ENCODE measurements at places on chromosomes 4 and X.

- no peak for DNase-seq
Observed at GRCh38 chr4:40205259-40206198, 8.7 kb downstream of the RHOH start.

DNA sequence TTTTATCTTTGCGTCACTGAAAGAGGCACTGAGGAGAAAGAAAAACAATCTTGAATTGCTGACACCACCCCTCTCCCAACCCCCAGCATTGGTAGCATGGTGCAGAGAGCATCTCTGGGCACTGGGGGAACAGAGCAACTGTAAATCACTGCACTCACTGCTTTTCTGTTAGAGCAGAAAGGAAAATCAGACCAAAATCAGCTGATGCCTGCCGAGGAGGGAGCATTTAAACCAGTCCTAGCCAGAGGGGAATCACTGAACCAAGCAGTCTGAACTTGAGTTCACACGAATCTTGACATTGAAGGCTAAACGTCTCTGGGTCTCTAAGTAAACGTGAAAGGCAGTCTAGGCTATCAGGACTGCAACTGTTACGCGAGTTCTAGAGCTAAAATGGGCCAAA is 205.8 kb downstream of the SPANXN4 start:
- no peak for DNase-seq

- no peak for DNase-seq
Observed at GRCh38 chr4:4440333-4441061, 53.6 kb downstream of the NSG1 start.

- DNase-seq = no peak
Observed at GRCh38 chr4:64682481-64682880, 273.2 kb upstream of the TECRL start.

- no peak for DNase-seq
Observed at GRCh38 chr4:150573534-150573933, 8.4 kb upstream of the MAB21L2 start.

DNA sequence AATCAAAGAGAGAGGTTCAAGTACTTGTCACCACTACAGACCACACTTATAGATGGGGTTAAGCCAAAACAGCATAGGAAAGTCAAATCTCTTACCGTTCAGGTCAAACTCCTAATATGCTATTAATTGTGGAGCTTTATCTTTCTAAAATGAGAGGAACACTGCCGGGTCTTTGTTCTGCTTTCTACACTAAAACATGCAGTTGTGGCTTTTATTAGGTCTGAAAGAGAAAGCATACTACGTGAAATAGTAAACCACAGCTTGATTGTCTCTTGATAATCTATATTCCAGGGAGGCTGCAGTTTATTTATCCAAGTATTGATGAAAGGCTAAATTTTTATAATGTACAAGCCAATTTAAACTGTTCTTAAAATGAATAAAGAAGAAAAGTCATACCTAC is 12.3 kb upstream of the INPP4B start:
- no peak for DNase-seq

DNA sequence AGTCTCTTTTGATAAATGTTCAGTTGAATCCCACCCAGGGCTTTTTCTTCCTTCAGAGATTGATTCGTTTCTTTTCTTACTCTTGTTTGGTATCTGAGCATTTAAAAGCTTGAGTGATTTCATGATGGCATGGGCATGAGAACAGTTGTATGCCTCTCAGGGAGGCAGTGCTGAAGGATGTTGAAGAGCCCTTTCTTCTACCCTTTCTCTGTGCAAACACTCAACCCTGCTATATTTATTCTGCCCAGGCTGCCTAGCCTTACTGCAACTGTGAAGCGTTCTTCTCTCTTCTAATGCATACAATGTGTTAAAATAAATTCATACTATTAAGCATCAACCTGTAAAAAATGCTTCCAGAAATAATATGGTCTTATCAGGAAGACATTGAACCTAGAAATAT is 367.6 kb upstream of the LCORL start:
- DNase-seq = no peak

DNA sequence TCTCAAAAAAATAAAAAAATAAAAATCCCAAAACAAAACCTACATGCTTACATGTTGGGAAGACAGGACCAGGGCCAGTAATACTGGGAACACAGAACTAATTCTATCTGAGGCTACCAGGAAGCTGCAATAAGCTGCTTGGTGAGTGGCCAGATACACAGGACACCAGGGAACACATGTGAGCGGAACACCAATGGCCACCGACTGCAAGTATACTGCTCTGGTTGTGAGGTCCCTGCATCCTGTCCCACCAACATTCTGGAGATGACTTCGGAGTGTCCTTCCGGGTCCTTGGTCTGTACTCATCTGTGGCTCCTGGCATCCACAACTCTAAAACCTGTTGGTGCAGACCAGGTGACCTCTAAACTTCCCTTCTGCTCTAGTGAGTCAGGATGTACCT is 2.7 kb downstream of the TNIP2 start:
- no peak for DNase-seq

DNA sequence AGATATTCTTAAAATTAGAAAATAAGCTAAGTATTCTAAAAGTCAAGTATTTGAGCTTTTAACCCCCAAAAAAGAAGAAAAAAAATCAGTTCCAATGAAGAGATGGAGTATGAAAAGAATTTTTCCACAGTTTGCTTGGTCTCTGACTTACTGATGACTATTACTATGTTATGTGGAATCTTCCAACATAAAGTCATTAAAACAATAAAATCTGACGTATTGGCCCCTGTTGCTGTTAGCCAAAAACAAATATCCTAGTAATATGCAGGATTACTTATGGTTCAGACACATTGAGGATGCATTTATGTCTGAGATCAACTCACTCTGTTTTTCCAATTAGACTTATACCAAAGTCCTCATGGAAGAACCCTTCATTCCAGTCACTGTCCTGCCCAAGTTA is 517.2 kb upstream of the ADGRL3 start:
- DNase-seq = no peak

- DNase-seq = no peak
Observed at GRCh38 chr4:100977274-100977673, 370.1 kb downstream of the PPP3CA start.

- DNase-seq = no peak
Observed at GRCh38 chr4:31908261-31908660, 1188.1 kb downstream of the PCDH7 start.

DNA sequence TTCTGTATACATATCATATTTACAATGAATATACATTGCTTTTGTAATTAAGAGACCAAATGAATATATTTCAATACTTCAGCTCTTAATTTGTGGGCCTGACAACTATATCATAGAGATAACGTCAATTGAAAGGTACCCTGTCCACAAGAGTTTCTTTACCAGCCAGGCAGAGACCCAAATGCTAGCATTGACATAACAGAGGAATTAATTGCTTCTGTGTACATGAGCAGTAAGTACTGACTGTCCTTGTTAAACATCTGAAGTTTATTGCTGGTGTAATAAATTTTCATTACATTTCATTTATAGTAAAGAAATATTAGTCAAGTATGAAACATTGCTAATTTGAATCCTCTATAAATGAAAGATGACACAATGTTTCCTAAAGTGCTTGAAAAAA is 910.8 kb downstream of the CCSER1 start:
- no peak for DNase-seq

GRCh38 chr4:12897954-12898353 is 586.2 kb downstream of the RAB28 start:
- no peak for DNase-seq

GRCh38 chr4:85603437-85604336 is 128.7 kb downstream of the ARHGAP24 start:
- peak; percentile 37 for DNase-seq

GRCh38 chr4:54898056-54898562 is 227.3 kb downstream of the KDR start:
- no peak for DNase-seq

DNA sequence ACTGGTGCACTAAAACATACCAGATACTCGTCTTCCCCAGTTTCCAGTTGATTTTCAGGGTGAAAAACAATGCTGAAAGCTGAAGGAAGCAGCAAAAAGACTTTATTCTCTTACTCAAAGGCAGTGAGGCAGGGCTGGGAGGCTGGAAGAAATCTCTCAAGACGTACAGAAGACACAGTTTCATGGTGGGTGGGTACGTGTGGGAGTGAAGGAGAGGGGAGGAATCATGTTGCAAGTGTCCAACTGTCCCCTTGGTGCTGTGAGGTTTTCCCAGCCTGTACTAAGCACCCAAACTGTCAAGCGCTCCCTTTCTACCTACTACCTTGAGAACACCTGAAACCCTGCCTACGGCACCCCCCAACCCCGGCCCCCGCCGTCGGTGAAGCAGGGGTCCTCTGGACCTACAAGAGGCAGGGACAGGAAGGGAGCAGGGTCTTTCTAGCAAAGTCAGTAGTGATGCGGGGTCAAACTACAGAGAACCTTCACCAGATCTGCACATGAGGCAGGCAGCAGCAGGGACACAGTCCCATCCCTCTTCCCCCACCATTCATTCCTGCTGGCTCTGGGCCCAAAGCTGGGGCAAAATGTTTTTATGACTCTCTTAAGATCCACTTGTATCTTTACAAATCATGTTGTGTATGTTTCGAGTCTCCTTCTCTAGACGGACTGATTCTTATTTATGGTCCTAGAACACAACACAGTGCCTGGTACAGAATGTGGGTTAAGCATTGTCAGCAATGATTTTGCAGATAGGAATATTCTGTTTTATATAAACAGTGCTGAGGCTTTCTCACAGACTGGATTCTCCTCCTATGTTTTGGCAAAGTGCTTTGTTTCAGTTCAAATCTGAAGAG is 2.4 kb upstream of the SETD7 start:
- DNase-seq = no peak

GRCh38 chrX:11781734-11782370 is 23.8 kb downstream of the MSL3 start:
- no peak for DNase-seq

GRCh38 chrX:35858361-35858760 is 60.2 kb downstream of the MAGEB16 start:
- peak; percentile 8 for DNase-seq

- DNase-seq = no peak
Observed at GRCh38 chr4:67714248-67714583, 13.3 kb upstream of the UBA6 start.

- DNase-seq = no peak
Observed at GRCh38 chr4:120685756-120686278, 236.7 kb downstream of the PRDM5 start.

- DNase-seq = peak; percentile 85
Observed at GRCh38 chrX:129701624-129702069, 37.1 kb upstream of the XPNPEP2 start.

GRCh38 chrX:24276015-24276414 is 37.9 kb downstream of the SUPT20HL2 start:
- no peak for DNase-seq

DNA sequence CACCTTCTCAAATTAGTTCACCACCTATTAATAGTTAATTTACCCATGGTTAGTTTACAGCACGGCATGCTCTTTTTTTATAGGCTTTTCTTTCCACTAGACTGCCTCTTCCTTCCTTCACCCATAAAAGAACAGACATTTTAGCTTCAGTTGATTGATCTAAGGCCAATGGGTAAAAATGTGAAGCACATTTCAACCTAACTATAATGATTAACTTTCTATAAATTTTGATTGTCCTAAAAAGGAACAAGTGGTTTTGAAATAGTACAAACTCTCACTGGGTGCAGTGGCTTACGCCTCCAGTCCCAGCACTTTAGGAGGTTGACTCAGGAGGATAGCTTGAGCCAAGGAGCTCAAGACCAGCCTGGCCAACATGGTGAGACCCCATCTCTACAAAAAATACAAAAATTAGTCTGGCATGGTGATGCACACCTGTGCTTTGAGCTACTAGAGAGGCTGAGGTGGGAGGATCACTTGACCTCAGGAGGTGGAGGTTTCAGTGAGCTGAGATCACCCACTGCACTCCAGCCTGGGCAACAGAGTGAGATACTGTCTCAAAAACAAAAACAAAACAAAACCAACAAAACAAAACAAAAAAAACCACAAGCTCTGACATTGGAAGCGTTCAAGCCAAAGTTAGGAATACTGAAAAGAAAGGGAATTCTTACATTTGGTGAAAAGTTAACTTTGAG is 89.9 kb upstream of the FAT1 start:
- no peak for DNase-seq

- peak; percentile 50 for DNase-seq
Observed at GRCh38 chr4:41070516-41071281, 143.6 kb downstream of the APBB2 start.

GRCh38 chr4:116358633-116359222 is 726.6 kb downstream of the TRAM1L1 start:
- peak; percentile 56 for DNase-seq

GRCh38 chrX:118657413-118657812 is 70.0 kb upstream of the IL13RA1 start:
- DNase-seq = no peak

DNA sequence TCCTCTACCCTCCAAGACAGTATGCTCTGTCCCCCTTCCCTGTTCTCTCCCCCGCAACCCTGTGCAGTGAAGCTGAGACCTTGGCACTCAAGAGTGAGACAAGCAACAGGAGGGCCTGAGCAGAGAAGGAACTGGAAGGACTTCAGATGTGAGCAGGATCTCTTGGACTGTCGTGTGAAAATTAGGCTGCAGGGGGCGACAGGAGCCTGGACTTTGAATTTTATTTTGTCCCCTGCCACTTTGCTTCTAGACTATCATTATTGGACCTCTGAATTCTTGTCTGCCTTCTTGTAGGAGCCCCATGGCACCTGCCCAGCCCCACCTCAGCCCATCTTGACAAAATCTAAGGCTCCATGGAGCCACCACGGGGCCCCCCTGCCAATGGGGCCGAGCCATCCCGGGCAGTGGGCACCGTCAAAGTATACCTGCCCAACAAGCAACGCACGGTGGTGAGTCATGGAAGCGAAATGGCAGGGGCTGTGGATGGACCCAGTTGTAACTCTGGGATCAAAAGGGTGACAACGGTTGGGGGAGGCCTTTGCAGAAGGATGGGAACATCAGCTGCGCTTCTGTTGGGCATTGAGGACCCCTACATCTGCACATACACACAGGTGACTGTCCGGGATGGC is 1.7 kb downstream of the ARAF start:
- no peak for DNase-seq

DNA sequence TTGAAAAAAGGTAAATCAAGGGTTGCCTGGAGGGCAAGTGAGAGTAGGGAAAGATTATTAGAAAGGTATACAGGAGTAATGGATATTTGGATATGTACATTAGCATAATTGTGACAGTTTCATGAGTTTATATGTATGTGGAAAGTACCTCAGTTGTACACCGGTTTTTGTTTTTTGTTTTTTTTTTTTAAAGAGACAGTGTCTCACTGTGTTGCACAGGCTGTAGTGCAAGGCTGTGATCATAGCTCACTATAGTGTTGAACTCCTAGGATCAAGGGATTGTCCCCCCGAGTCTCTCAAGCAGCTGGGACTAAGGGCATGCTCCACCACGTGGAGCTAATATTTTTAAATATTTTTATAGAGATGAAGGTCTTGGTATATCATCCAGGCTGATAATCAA is 15.3 kb upstream of the HPGD start:
- DNase-seq = no peak

GRCh38 chrX:151239751-151240150 is 63.4 kb downstream of the GPR50 start:
- DNase-seq = no peak

DNA sequence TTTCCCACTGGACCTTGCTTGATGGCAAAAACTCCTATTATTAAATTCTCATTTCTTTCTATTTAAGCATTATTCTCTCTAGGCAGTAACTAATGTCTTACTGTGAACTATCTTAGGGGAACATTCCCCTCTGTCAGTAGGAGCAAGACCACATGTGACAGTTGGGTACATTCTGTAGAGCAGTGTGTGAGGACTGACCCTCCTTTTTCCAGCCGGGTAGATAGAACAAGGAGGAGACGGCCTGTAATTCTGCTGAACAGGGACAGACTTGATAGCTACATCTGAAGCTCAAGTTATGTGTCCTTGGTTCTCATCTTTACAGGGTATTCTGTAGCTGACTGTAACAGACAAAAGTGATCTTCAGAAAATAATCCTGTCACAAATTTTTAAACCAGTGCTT is 43.3 kb downstream of the FNIP2 start:
- no peak for DNase-seq

- DNase-seq = peak; percentile 89
Observed at GRCh38 chr4:26141911-26142638, 178.7 kb upstream of the RBPJ start.

All from lung (tissue), 17 donors.